ENCODE measurements at places on chromosomes 5 and 9.

DNA sequence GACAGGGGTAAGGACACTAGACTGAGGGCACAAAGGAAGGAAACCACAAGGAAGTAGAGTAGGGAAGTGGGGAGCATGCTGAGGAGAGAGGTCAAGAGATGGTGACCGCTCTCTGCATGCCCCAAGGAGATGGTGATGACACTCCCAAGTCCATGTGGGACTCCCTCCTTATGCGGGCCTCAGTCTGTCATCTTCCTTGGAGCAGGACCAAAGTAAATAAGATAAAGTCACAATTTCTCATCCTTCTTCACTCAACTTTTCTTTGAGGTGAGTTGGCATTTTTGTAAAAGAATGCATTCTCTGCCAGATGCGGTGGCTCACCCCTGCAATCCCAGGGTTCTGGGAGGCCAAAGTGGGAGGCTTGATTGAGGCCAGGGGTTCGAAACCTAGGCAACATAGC lies 256.7 kb downstream of the DOCK8 start:
- DNase-seq = no peak

DNA sequence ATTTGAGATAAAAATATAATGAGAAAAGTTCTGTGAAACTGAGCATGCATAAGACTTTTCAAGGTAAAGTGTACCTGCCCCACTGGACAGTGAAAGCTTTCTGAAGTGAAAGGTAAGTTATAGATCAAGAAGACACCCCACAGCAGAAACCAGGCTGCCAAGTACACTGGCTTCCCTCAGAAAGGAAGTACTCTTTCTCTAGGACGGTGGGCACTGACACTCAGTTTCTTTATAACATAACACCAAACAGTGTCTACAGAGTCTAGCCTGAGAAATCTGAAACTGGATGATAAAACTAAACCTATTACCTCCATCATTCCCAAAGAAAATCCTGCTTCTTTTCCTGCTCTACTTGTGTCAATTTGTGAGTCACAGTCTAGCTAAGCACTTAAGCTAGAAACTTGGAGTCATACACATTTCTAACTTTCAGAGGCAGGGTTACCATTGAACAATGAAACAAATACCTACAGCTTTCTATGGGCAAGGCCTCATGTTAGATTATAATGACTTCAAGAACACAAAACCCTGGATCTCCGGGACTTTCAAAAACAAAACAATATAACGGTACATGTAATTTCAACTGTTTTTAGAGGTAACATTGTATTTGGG lies 136.7 kb downstream of the CPLANE1 start:
- no peak for DNase-seq

GRCh38 chr5:149674686-149675085 lies 55.4 kb upstream of the PPARGC1B start:
- DNase-seq = no peak

DNA sequence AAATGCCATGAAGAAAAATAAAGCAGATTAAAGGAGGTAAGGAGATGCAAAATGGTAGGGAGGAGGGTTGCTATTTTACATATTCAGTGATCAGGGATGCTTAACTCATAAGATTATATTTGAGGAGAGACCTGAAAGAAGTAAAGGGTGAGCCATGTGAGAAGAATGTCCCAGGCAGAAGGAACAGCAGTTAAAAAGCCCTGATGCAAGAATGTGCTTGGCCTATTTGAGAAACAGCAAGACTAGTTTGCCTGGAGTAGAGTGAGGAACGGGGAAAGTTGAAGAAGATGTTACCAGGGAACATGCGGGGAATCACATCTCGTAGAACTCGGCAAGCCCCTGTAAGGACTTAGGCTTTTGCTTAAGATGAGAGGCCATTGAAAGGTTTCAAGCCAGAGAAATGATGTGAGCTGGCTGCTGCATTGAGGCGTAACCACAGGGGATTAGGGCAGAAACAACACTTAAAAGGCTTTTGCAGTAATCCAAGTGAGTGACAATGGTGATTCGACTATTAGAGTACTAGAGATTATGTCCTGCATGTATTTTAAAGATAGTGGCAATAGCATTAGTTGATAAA lies 198.7 kb downstream of the VPS13A start:
- no peak for DNase-seq

DNA sequence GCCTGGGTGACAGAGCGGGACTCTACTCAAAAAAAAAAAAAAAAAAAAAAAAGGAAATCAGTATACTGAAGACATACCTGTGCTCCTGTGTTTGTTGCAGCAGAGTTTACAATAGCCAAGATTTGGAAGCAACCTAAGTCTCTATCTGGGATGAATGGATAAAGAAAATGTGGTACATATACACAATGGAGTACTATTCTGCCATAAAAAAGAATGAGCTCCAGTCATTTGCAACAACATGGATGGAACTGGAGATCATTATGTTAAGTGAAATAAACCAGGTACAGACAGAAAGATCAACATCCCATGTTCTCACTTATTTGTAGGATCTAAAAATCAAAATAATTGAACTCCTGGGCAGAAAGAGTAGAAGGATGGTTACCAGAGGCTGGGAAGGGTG lies 22.9 kb downstream of the ADAM19 start:
- DNase-seq = no peak

DNA sequence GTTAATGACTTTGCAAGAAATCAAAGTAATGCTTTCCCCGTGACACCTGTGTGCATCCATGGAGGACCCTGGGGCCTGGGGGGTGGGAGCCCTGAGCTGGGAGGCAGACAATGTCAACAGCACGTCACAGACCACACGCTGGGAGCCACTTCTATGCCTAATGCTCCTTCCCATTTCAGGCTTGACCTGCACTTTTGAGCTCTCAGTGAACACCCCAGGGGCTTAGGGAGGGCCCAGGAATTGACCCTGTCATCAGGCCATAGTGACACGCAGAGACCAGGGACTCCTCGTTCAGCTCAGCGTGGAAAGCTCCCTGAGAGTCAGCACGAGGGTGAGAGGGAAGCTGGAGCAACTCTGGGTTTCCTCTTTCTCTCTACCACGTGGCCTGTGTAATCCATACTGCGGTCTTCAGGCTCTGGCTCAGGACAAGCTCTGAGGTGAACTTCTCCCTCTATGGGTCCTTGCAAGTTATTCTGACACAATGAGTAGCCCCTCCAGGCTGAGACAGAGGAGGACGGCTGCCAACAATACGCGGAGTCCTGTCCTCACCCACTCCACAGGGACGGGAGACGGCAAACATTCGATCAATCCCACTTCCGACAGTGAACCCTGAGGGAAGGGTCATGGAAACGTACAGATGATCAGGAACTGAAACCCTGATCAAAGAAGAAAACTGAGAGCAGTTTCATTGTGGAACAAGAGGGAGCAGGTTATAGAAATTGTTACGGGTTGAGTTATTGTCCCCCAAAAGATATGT lies 130.8 kb upstream of the IRX4 start:
- no peak for DNase-seq

DNA sequence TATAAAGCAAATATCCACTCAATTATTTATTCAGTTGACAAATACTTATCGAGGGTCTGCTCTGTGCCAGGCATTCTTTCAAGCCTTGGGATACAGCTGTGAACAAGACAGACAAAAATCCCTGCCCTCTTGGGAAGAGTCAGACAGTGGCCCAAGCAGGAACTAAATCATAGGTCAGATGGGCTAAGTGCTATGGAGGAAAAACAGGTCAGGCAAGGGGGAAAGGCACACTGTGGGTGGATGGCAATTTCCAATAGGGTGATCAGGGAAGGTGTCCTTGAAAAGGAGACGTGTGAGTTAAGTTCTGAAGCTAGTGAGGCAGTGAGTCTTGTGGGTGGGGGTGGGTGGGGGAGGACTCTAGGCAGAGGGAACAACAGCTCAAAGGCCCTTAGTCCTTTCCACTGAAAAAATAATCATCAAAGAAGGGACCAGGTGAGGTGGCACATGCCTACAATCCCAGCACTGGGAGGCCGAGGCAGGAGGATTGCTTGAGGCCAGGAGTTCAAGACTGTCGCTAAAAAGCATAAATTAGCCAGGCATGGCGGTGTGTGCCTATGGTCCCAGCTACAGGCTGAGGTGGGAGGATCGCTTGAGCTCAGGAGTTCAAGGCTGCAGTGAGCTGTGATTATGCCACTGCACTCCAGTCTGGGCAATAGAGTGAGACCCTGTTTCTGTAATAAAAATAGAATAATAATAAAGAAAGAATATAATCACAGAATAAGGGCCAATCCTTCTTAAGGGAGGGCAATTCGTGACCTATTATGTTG lies 95.2 kb upstream of the CPEB4 start:
- no peak for DNase-seq

GRCh38 chr9:20016611-20017010 lies 227.8 kb upstream of the SLC24A2 start:
- no peak for DNase-seq

DNA sequence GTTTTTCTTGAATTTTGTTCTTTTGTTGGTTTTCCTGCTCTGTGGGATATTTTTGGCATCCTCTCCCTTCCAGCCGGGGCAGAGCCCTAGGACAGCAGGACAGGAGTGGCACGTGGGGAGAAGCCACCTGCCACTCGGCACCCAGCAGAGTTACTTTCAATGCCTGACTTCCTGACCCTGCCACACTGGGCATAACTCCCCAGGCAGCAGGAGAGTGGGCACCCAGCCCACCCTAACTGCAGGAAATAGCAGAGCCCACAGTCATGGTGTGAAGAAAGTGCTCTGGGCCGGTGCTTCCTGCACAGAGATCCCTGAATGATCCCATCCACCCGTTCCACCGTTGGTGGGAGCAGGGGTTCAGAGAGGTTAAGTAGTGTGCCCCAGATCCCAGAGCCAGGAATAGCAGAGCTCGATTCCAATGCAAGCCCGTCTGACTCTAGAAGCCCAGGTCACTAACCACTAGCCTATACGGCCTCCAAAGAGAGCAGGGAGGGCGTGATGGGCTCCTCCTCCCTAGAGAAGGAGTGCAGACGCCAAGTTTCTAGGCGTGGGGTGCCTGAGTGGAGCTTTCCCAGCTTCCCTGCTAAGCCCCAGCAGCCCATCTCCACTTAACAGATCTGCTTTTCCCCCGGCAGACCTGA lies 8.1 kb upstream of the NUP214 start:
- no peak for DNase-seq

DNA sequence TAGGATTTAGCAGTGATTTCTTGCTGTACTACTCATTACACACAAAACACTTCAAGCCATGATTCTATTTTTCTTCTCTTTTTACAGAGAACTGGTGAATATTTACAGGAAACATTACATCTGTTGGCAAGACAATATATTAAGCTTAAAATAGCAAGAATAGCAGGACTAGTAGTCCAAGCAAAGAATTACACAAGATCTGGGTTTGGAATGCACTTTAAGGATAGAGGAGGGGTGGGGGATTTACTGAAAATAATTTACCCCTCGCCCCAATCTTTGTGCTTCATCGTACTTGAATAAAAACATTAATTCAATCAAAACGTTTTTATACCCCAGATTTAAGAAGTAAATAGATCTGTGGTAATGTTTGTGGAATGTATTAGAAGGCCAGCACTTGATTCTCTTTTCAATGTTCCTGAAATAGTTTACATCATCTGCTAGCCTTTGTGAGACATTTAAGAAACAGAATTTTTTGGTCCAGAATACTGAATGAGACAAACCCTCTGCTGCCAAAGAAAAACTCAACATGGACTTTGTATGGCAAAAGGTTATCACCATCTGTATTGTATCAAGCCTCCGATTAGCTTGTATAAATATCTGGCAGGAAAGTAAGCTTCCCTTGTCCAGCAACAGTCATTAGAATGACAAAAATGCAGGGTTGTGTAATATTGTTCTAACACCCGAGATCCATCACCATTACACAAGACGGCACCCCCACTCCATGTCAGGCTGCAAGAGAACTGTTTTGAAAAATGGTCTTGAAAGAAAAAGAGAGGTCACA lies 23.8 kb downstream of the SVEP1 start:
- DNase-seq = no peak

DNA sequence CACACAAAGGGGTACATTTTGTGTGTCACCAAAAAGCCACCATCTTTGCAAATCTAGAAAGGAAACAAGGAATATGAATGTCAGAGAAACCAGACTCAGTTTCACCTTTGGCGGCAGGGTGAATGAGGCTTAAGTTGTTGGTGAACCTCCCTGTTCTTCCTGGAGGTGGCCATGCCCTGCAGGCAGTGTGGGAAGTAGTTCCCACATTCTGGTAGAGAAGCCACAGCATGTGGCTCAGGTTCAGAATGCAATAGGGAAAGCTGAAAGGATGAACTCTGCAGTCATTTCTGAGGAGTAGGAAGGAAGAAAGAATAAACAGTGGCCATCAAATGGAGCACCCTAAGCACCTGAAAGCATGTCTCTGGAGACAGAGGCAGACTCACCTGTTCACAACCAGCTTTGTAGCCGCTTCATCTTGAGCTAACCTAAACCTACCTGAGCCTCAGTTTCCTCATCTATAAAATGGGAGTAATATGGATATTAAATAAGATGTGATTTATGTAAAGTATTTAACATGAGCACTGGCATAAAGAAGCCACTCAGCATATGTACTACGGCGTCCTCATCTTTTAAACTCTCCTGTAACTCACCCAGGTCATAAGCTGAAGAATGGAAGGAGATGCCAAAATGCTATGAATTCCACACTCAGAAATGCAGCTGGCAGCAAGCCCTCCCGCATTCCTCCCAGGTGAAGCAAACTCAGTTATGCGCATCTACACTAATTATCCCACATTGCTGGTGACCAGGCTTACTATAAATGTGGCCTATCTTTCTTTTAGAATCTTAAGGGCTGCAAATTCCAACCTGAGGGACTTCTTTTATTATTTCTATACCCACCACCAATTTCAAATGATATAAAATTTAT lies 86.0 kb downstream of the ZNF608 start:
- no peak for DNase-seq

- no peak for DNase-seq
These were observed 157.3 kb upstream of the ALDH1B1 start for GRCh38 chr9:38235244-38235643.

DNA sequence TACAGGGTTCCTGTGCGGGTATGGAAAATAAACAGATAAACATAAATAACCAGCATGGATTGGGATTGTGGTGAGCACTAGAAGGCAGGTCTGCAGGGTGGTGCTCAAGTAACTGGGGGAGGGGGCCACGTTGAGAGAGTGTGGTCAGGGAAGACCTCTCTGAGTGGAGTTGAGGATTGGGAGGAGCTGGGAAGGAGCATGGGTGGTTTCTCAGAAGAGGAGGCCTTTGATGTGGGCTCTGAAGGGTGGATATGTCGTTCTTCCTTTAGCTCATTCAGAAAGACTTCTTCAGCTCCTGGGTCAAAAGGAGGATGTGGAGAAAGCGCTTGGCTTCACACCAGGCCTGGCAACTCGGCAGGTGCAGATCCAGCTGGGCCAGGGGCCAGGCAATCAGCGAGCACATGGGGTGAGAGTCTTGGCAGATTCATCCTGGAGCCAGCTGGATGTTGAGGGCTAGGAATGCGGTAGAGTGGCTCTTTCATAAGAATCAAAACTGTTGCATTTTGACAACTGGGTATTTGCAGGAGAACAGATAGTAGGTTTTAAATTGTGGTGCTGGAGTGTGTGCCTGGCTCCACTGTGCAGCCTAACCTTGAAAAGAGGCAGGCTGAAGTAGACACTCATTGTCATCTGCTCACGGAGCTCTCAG lies 71.7 kb downstream of the PCSK5 start:
- no peak for DNase-seq

GRCh38 chr5:10265245-10266109 lies 15.4 kb downstream of the CCT5 start:
- no peak for DNase-seq

Measured in stimulated activated CD4-positive, alpha-beta T cell treated with anti-CD3 and anti-CD28 coated beads, Interleukin-12 subunit alpha, Interleukin-12 subunit beta, amount 100 ng/mL, for 48 hours (primary cell).